LoVo (cell line): ENCODE measurements at places on chromosomes 12 and 14.
A peak's percentile ranks its signal among the peaks of the same experiment; 100 is the strongest.

- DNase-seq: no peak
These were observed 1501.8 kb upstream of the FLRT2 start for GRCh38 chr14:84028080-84028604.

- no peak for DNase-seq
These were observed 30.9 kb downstream of the CCNK start for GRCh38 chr14:99512110-99512449.

DNA sequence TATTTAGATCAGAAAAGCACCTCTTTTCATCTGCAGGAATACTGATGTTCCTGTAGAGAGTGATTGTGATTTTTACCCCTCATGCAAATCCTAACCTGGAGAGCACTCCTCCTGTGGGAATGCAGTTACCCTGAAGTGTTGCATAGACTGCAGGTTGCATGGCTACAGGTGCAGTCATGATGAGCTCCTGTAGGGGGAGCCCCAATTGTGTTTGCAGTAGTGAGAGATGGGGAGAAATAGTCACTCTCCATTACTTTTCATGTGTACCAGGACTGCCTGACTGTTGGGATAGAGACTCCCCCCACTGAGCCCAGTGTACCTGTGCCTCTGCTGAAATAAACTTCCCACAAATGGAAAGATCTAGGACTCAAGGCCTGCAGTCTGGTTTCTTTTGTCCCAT, 1086.5 kb downstream of the SLC6A15 start:
- DNase-seq: peak; percentile 48

GRCh38 chr12:126496201-126496600, 1431.0 kb downstream of the AACS start:
- DNase-seq: no peak

DNA sequence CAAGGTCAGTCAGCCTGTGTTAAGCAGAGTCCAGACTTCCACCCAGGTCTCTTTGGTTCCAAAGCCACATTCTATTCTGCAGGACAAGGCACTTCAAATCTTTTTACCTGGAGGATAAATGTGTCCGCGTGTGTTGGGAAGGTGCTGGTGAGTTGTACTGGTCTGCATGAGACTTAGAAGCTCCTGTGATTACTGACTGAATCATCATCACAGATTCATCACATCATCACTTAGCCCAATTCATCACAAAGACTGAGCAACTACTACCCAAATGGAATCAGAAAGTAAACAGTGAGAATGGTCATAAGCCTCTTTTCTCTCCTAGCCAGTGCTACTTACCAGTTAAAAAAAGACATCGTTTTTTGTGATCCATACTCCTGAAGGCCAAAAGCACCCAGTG, 5.3 kb downstream of the SLC15A5 start:
- DNase-seq: no peak

GRCh38 chr12:105334582-105334981, 4.1 kb downstream of the C12orf75 start:
- no peak for DNase-seq

- DNase-seq: no peak
These were observed 473.8 kb downstream of the RAD51B start for GRCh38 chr14:68293404-68293803.

GRCh38 chr12:32926963-32927362, 30.4 kb upstream of the PKP2 start:
- DNase-seq: no peak

DNA sequence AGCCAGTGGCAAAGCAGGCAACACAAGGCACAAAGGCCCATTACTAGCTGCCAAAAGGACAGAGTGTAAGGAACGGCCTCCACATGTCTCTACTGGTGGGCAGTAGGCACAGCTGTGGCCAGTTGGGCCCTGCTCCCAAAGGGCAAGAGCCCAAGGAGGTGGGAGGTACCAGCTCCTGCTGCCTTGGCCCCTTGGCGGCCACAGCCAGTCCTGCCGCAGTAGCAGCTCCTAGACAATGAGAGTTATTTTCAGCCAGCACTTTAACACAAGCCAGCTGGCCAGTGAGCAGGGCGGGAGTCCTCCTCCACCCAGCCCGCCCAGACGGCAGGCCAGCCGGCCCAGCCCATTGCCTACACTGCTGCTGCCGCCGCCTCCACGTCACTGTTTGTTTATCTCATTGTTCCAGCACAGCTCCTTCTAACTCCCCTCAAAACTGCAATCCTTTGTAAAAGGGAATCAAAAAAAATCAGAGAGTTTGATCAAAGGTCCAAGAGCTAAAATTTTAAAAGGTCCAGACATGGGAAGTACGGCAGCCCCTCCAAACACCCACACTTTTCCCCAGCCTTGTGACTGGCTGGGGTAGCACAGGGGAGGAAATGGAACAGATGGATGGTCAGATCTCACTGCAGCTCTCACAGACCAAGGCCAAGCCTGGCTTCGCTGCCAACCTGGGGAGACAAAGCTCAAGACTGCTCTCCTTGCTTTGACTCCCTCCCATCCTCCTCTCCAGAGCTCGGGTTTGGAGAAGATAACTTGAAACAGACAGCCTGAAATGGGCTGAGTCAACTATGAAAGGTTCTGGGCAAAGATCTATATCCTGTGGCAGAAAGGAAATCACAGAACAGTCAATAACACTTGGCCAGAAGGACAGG, 33.5 kb downstream of the FMNL3 start:
- DNase-seq: no peak

DNA sequence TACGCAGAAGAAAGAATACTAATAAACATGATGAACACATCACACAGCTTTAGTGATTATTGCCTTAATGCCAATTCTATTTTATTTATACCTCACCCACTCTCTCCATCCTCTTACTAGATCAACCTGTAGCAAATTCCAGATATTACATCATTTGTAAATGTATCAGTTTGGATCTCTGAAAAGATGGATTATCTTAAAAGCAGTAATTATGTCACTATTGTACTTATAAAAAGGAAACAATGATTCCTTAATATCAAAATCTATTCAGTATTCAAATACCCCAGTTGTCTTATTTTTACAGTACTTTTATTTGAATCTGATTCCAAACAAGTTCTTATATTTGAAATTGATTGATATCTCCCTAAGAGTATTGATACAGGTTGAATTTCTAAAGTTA, 892.8 kb upstream of the MDGA2 start:
- DNase-seq: no peak

GRCh38 chr12:116610971-116611541, 51.9 kb downstream of the MAP1LC3B2 start:
- DNase-seq: no peak

GRCh38 chr12:3803865-3804472, 51.1 kb upstream of the CRACR2A start:
- DNase-seq: peak; percentile 84

DNA sequence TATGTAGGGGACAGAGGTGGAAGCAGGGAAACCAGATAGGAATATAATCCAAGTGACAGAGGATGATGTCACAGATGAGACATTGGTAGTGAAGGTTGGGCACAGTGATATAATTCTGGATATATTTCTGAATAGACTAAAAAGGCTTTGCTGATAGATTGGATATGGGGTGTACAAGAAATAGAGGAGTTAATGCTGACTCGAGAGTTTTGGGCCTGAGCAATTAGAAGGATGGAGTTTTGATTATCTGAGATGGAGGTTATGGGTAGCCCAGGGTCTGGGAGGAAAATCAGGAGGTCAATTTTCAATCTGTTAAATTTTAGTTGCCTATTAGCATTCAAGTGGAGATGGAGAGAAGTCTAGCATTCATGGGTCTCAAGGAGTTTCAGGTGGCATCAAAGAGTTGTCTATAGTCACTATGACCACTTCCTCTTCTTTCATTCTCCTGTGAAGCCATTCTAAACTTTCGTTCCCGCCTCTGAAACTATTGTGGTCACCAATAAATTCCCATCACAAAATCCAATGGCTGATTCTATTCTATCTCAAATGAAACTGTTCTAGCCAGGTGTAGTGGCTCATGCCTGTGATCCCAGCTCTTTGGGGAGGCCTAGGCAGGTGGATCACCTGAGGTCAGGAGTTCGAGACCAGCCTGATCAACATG, 10.6 kb upstream of the ANO6 start:
- no peak for DNase-seq

DNA sequence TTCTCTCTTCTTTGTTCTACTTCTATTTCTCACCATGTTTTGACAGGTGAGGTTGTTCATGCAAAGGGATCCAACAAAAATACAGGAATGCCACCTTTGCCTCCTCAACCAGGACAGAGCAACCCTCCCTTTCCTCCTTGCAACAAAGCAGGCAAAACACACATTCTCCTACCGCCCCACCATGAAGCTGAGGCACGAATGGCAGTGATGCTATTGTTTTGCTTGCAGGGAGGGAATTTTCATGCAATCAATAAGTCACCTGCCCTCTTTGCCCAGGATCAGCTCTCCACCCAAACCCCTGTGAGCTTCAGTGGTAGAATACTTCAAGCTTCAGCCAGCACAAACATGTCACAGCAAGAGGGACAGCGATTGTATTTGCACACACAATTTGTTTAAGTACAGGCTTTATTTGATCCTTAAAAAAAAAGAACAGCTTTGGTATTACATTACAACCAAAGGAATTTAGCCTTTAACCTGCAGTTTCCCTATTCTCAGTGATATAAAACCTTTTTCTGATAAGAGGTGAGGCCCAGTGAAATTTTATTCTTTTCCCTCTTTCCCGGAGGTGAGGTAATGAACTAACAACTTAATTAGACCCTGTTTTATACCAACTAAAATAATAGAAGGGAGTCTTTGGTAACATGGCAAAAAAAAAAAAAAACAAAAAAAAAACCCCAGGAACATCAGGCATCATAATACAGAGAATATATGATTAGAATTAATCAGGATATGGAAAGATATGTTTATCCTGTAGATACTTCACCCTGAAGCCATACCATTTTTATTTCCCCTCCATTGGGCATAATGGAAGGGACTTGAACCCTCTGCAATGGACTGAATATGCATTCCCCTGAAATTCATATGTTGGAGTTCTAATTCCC, 87.0 kb upstream of the EEA1 start:
- peak; percentile 36 for DNase-seq

GRCh38 chr14:80494769-80495168, 283.5 kb upstream of the DIO2 start:
- no peak for DNase-seq

DNA sequence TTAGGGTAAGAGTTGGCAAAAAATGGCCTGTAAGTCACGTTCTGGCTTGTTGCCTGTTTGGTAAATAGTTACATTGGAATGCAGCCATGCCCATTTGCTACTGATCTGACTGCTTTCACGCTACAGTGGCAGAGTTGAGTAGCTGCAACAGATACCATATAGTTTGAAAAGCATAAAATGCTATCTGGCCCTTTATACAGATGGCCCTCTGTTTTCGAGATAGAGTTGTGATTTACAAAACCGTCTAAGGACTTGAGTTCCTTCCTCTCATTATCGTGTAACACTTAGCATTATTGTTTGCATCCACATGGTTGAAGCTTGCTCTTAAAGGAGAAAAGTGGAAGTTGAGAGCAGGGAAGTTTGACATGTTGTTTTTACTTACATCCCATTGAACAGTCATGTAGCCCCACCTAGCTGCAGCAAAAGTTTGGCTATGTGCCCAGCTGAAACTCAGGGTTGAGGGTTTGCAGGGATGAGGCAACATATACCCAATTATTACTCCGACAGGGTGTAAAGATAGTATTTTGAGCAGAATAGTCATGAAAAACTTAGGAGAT, 11.3 kb upstream of the SCFD1 start:
- no peak for DNase-seq

- no peak for DNase-seq
These were observed 32.7 kb downstream of the DIP2B start for GRCh38 chr12:50537538-50537919.

- DNase-seq: no peak
These were observed 20.1 kb upstream of the PLEKHG3 start for GRCh38 chr14:64684091-64684490.

GRCh38 chr14:95385701-95386100, 66.0 kb upstream of the CLMN start:
- DNase-seq: no peak

GRCh38 chr12:88630561-88630960, 50.3 kb upstream of the KITLG start:
- DNase-seq: no peak

DNA sequence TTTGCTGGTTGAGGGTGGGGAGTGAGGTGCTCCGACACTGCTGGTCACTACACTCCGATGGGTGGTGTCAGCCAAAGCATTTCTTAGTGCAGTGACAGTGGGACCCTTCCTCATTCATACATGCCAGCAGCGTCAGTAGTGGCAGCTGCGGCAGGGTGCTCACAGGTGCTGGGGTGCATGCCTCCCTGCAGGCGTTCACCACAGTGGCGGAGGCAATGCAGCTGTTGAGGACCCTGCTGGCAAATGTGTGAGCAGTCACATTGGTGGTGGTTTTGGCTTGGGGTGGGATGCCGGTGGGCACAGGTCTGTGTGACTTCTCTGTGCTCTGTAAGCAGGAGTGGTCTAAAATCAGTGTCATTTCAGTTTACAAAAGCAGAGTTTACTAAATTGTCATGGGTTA, 464.6 kb downstream of the FUT8 start:
- no peak for DNase-seq

DNA sequence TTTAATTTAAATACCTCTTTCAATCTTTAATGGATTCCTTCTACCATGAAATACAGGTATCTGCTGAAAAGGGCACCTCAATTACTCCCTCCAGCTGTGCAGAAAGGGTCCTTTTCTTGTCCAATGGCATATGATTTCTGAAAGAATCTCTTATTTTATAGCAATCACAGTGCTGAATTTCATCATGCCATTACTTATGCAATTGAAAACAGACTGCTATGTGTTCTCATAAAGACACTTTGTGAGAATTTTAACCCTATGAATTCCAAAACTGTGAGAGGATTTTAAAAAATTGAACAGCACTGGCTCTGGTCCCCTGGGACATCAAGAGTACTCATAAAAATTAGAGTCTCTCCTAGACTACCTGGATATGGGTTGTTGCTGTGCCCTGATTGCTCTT, 45.9 kb upstream of the CNOT2 start:
- no peak for DNase-seq

- DNase-seq: no peak
These were observed 41.6 kb upstream of the MAP1LC3B2 start for GRCh38 chr12:116517431-116518045.

GRCh38 chr12:120413901-120414695, 23.8 kb upstream of the COX6A1 start:
- DNase-seq: no peak

DNA sequence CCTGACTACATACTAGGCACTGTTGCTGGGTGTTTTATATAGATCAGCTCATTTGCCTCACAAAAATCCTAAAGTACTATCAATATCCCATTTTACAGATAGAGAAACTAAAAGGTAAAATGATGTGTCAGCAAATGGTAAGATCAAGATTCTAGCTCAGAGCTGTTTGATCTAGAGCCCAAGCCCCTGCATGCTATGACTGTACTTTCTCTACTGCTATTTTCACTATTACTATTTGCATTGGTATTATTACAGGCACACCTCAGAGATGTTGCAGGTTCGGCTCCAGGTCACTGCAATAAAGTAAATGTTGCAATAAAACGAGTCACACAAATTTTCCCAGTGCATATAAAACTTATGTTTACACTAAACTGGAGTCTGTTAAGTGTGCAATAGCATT, 10.9 kb downstream of the ISCU start:
- DNase-seq: no peak

- no peak for DNase-seq
These were observed 145.0 kb downstream of the BTG1 start for GRCh38 chr12:92000597-92000996.

- peak; percentile 62 for DNase-seq
These were observed 1.3 kb upstream of the KRT8 start for GRCh38 chr12:52906191-52906601.
